ENCODE measurements at places on chromosomes 6 and 20.

DNA sequence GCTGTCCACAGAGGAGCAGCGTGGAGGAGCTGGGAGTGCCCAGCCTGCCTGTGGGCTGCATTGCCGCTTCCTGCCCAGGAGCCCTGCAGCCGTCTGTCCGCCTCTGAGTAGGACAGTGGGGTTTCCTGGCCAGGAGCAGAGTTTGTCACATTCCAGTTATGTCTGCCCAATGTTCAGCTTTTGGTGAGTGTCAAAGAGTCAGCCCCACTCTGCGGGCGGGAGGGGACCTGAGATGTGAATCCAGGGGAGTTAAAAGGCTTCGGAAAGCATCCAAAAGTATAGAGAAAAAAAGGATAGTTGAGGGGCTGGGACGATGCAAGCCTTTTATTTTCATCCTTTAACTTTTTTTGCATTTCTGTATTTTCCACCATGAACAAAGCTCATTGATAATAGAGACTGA is 7.2 kb upstream of the GATA5 start:
- no peak for DNase-seq

DNA sequence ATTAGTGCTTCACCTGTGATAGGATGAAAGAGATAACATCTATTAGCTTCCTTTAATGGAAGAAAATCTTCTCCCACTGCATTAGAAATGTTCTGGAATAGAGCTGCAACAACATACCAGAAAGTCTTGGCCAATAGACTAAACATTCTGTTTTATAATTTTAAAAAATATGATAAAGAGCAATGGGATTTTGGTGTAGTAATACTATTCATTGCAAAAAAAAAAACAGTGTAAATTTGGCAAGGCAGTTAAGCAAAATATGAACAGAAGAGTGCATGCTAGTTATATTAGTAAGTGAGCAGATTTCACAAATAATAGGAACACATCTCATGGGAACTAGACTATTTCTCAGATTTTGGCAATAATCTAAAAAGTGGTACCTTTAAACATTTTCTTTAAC is 43.3 kb downstream of the SOX4 start:
- no peak for DNase-seq

GRCh38 chr6:117352466-117353081 is 73.2 kb downstream of the ROS1 start:
- no peak for DNase-seq

GRCh38 chr20:63956664-63957003 is 418 bp upstream of the UCKL1 start:
- no peak for DNase-seq

DNA sequence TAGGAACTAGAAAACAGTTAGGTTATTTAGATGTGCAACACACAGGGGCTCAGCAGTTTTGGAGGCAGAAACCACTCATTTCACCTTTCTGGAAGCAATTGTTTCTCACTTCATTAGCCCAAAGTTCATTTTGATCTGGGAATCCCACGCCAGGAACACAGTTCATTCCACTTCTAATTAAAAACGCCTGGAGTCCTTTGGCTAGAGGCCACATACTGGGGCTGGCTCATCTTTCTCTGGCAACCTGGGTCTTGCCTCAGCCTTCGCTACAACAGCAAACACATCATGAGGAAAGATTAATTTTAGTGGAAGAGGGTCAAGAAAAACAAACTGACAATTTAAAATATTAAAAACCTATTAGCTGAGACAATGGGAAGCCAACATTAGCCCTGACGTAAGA is 69.7 kb downstream of the RFPL4B start:
- no peak for DNase-seq

- no peak for DNase-seq
These were observed 41.7 kb upstream of the PIM1 start for GRCh38 chr6:37127961-37128862.

DNA sequence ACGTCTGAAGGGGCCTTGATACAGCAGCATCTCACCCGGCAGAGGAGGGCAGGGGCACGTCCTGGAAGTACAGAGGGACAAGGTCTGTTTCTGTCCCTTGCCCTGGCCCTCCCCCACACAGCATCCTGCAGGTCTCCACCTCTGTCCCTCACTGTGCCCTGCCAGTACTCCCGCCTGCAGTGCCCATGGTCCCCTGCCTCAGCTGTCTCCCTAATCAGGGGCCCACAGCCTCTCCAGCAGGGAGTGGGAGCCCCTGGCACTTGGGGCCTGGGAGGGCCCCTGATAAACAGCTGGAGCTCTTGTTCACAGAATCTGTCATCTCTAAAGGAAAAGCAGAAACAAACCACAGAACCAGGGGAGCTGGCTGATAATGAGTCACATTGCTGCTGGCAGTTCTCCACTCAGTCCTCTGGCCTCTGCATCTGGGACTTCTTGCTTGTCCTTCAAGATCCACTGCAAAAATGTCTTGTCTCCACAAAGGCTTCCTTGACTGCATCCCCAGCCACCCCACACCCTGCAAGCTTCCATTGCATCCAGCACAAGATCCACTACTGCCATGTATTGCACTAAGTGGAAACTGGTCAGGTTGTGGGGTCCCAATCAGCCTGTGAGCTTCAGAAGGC is 33.2 kb upstream of the TAF8 start:
- DNase-seq = peak; percentile 0

- no peak for DNase-seq
These were observed 209.6 kb downstream of the TFAP2B start for GRCh38 chr6:51028276-51028675.

GRCh38 chr6:36730424-36731380 is 33.1 kb downstream of the RAB44 start:
- no peak for DNase-seq

DNA sequence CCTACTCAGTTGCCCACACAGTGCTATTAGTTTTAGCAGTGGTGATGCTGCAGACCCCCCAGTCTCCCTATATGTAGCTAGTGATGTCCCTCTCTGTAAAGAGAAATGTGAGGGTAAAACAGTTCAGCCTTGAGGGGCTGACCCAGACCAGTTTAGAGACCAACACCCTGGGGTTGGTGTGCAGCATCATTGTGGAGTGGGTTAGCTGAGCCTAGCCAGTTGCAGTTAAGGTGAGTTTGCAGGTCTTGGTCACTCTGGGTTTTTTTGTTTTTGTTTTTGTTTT is 401 bp upstream of the B3GALT4 start:
- no peak for DNase-seq

- DNase-seq = no peak
These were observed 207.2 kb upstream of the ECI2 start for GRCh38 chr6:4342407-4343137.

- DNase-seq = no peak
These were observed 14.9 kb downstream of the MTFR2 start for GRCh38 chr6:136235233-136235564.

DNA sequence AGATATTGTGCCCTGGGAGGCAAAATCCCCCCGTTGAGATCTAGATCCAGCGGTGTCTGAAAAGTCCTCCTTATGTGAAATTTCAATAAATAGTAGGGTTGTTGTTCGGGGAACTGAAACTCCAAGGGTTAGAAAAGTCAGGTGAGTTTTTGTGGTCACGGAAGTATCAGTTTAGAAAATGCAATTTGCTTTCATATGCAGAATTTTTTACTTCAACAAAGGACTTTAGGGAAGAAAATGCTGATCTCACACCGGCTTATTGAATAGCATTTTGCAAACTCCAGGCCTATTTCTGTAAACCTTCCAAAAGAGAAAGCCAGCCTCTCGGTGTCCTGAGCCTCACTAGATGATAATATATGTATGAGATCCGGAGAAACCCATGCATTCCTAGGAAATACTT is 254.7 kb downstream of the TSHZ2 start:
- no peak for DNase-seq

GRCh38 chr6:21305893-21306332 is 287.6 kb upstream of the SOX4 start:
- DNase-seq = peak; percentile 3

DNA sequence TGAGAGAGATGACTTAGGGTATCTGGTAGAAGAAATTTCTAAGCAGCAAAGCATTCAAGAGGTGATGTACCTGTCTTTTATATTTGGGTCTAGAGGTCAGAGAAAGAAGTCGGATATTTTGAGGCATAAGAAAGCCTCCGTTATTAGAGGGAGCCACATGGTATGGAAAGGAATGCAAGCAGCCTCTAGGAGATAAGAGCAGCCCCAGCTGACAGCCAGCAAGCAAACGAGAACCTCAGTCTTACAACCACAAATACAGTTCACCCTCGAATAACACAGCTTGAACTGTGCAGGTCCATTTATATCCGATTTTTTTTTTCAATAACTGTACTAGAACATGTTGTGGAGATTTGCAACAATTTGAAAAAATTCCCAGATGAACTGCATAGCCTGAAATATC is 190.7 kb upstream of the VGLL2 start:
- DNase-seq = no peak
